Right atrium auricular region (tissue), 2 donors: ENCODE measurements at places on chromosomes 5 and 9.

GRCh38 chr5:36939969-36940858 lies 63.6 kb downstream of the NIPBL start:
- DNase-seq = no peak

- no peak for DNase-seq
Measured at GRCh38 chr5:153807801-153808200, 230.9 kb downstream of the FAM114A2 start.

GRCh38 chr5:67235399-67236110 lies 39.0 kb upstream of the CD180 start:
- DNase-seq = no peak

DNA sequence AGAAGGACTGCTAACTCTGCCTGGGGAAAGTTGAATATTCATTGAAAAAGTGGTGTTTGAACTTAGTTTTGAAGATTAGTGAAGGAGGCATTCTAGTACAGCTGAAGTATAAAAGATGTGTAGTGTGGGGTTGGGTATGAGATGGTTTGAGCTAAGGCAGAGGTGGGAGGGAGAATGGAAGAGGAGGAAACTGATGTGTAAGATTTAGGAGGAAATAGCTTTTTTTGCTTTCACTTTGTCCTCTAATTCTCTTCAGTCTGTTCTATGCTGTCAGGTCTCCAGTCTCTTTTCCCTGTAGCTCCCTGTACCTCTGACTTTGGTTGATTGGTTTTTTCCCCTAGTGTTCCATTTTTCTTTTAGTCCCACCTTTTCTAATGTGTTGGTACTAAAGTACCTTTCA lies 9.0 kb downstream of the CREBRF start:
- no peak for DNase-seq

DNA sequence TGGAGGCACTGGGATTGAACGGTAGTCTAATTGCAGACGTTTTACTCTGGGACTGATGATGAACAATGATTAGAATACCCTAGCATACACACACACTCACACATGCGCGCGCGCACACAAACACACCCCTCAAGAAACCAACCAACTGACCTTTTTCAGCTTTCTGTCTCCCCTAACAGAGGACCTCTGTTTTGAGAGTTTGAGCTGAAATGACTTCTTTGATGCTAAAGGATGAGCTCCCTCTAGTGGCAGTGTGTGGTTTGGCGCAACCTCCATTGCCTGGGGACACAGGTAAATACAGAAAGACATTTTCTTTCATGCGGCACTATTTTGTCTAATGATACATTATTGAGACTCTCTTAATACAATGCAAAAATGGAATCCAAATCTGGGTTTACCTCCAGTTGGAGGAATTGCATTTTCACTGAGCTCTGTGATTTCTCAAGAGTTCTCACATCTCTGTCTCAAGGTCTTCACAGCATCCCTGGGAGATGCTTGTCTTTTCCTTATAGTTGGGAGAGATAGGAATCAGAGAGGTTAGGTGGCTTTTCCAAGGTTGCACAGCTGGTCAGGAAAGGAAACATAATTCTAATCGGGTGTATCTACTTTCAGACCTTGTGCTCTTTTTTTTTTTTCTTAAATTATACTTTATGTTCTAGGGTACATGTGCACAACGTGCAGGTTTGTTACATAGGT lies 187.5 kb downstream of the TMEM38B start:
- DNase-seq = peak; percentile 71

DNA sequence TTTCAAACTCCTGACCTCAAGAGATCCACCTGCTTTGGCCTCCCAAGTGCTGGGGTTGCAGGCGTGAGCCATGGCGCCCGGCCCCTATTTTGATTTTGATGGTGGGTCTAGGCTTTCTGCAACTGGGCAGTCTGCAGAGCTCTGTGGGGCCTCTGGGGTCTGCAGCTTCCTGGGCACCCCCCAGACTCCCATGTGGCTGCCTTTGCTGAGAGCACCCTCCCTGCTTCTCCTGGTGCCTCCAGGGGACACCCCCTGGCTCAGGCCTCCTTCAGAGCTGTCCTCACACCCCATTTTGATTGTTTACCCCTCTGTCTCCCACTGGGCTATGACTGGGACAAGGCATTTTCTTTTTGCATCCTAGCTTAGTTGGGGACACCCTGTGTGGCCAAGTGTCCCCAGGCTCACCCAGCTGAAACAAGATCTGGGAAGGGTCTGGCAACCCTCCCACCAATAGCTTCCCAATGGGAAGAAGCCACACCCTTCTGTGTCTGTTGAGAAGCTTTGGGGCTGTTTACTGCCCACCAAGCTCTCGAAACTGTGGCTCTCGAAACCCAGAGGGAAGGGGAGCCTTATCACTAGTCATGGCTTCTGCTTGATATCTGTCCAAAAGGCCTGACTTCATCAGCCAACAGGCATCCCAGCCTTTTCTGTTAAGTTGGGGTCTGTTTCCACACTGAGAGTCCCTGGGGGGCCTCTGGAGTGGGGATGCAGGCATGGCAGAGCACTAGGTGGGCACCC lies 204.4 kb upstream of the IER5L start:
- DNase-seq = no peak
